Cardiac muscle cell (in vitro differentiated cells and primary cell): ENCODE measurements at places on chromosomes 1 and 21. TPM values are rescaled to one million over a fixed set of nuclear protein-coding genes. Genes with fewer than 3 reads are reported as not detected.
A peak's percentile ranks its signal among the peaks of the same experiment; 100 is the strongest.

RNF186 gene
- not detected in 2 replicates for polyA plus RNA-seq

GRCh38 chr1:62625415-62625814 lies 28.1 kb downstream of the ANGPTL3 start:
- no peaks in the 10 kb centered on the region for H3K4me1 ChIP-seq
- H3K36me3 ChIP-seq, result peaks cover 9% of the 10 kb centered on the region
- no peak overlapping the region for H3K27ac ChIP-seq
- no peaks in the 10 kb centered on the region for H3K27me3 ChIP-seq
- no peak overlapping the region for H3K4me3 ChIP-seq
- DNase-seq, result no peak

DNA sequence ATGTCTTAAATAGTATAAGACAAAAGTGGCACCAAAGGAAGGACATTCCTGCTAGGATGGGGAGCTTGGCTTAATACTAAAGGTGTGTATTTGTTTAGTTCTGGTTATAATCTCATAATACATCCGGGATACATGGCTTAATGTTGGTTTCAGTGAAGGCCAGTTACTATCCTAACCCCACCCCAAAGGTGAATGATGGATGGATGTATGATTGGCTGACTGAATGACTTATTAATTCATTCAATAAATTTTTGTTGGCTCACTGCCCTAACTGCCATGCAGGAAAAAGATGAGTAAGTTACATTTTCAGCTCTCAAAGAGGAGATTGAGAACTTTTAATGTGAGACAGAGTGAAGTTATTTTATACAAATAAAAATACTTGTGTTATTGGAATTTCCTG lies 52.2 kb downstream of the PHACTR4 start:
- H3K4me1 ChIP-seq, result no peaks in the 10 kb centered on the region
- no peaks in the 10 kb centered on the region for H3K27me3 ChIP-seq
- no peak overlapping the region for H3K4me3 ChIP-seq
- DNase-seq, result no peak
- H3K27ac ChIP-seq, result no peak overlapping the region

DNA sequence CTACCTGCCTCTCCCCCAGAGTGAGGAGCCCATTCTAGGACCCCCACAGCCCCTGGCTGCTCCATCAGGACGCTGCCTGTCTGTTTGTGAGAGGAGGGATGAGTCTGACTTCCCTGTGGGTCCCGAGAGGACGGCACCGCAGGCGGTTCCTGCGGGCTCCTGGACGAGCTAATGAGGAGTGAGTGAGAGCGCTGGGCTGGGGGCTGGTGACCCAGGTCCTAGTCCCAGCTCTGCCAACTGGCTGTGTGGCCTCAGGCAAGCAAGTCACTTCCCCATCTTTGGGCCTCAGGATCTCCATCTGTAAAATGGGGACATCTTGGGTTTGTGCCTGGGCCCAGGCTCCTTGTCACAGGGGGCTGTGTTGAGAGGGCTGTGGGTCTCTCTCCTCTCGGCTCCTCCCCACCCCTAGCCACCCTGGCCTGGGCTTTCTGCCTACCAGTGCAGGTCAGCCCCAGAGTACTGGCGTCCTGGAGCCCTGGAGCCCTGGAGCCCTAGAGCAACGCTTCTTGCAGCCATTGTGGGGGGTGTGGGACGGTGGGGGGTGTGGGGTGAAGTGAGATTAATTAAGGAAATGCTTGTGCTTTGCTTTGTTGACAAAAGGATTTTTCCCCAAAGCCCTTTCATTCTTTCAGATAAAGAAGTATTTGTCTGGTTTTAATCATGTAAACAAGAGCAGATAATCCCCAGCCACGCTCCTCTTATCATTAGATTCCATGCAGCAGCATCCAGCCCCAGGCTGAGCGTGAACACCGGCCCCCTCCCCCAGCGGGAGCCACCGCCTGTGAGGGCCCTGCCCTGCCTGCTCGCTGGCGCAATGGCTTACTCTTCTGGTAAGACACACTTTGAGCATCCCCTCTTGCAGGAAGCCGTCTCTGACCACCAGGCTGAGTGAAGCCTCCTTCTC lies 26.8 kb downstream of the SLC1A7 start:
- peaks cover 12% of the 10 kb centered on the region for H3K4me1 ChIP-seq

GRCh38 chr1:11862890-11863289 lies 4.1 kb upstream of the NPPB start:
- DNase-seq, result peak; percentile 36
- no peaks in the 10 kb centered on the region for H3K36me3 ChIP-seq

CNKSR1 gene
- 7.5 and 7.6 TPM in 2 replicates for polyA plus RNA-seq

GRCh38 chr1:98860329-98860728 lies 144.3 kb downstream of the PLPPR5 start:
- DNase-seq, result no peak
- no peaks in the 10 kb centered on the region for H3K27me3 ChIP-seq
- no peaks in the 10 kb centered on the region for H3K4me1 ChIP-seq
- no peaks in the 10 kb centered on the region for H3K36me3 ChIP-seq

- H3K4me1 ChIP-seq, result peaks cover 3% of the 10 kb centered on the region
- no peak for DNase-seq
- H3K27me3 ChIP-seq, result peaks cover 16% of the 10 kb centered on the region
- no peak overlapping the region for H3K4me3 ChIP-seq
- no peak overlapping the region for H3K27ac ChIP-seq
- H3K36me3 ChIP-seq, result no peaks in the 10 kb centered on the region
Observed at GRCh38 chr1:160459687-160460086, 59.3 kb downstream of the VANGL2 start.

GRCh38 chr1:14371771-14372497 lies 226.6 kb upstream of the KAZN start:
- no peak overlapping the region for H3K4me3 ChIP-seq
- H3K4me1 ChIP-seq, result no peaks in the 10 kb centered on the region
- H3K27ac ChIP-seq, result no peak overlapping the region
- DNase-seq, result no peak
- H3K36me3 ChIP-seq, result no peaks in the 10 kb centered on the region
- no peaks in the 10 kb centered on the region for H3K27me3 ChIP-seq

FAM72B gene
- 1.8 and 13.4 TPM in 2 replicates for polyA plus RNA-seq

DNA sequence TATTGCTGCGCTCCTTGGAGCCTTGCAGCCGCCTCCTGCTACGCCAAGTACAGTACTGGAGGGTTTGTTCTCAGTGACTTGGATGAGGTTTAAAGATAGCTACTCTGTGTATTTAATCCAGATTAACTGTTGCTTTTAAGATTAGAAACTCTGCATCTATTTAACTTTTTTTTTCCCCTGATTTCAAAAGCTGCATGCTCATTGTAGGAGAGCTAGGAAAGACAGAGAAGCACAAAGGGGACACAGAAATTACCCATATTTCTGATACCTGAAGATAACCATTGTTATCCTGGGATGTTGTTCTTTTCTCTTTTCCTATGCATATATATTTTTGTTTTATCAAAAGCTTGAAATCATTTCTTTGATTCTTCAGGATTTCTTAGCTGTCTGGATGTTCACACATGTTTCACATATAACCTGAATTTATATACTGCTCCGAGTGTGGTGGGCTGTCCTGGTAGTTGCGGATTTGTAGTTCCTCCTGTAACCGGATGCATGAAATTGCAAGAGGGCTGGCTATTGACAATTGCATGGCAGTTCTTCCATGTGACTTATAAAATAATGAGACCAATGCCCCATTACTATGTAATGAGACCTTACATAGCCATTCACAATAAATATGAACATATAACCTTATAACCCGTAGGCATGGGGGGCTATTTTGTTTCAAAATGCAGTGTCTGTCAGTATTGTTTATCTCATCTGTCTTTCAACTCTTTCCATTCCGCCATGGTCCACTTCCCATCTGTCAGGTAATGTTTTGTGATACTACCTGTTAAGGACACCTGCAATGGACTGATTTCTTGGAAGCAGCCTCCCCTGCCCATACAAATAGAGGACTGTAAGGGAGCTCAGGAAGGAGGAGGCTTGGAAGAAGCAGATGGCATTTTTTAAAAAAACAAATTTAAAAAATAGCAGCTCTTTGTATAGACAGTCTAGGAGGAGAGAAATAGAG lies 1.4 kb downstream of the RAVER2 start:
- no peaks in the 10 kb centered on the region for H3K27me3 ChIP-seq
- H3K27ac ChIP-seq, result peak overlapping the region; percentile 59
- no peak for DNase-seq
- peaks cover 13% of the 10 kb centered on the region for H3K4me1 ChIP-seq
